ENCODE measurements at places on chromosomes 4 and X. TPM values are rescaled to one million over a fixed set of nuclear protein-coding genes. Genes with fewer than 3 reads are reported as not detected.

The WNK3 gene
- polyA plus RNA-seq = 1.2 TPM

The TMEM150C gene
- not detected for polyA plus RNA-seq

The SLIT2 gene
- polyA plus RNA-seq = not detected

The BEX1 gene
- not detected for polyA plus RNA-seq

The TCEAL6 gene
- not detected for polyA plus RNA-seq

The GPR50 gene
- not detected for polyA plus RNA-seq

The NMU gene
- 0.53 TPM for polyA plus RNA-seq

The TBC1D8B gene
- 0.51 TPM for polyA plus RNA-seq

The CPZ gene
- not detected for polyA plus RNA-seq

The CRMP1 gene
- polyA plus RNA-seq = not detected
